Left renal pelvis (tissue), 4 donors: ENCODE measurements at places on chromosomes 6 and 20. TPM values are rescaled to one million over a fixed set of nuclear protein-coding genes. Genes with fewer than 3 reads are reported as not detected.

BTN1A1 gene
- 0.15 TPM for polyA plus RNA-seq

GLP1R gene
- 0.85 TPM for polyA plus RNA-seq

MOXD1 gene
- polyA plus RNA-seq = 481 TPM

SAMD3 gene
- polyA plus RNA-seq = 1.1 TPM

ABCC10 gene
- polyA plus RNA-seq = 21.6 TPM

APCDD1L gene
- 28.1 TPM for polyA plus RNA-seq

ETV7 gene
- 0.10 TPM for polyA plus RNA-seq

RNF144B gene
- polyA plus RNA-seq = 19.5 TPM

MYBL2 gene
- polyA plus RNA-seq = 19.2 TPM

ENPP1 gene
- polyA plus RNA-seq = 20.9 TPM

ARMH2 gene
- polyA plus RNA-seq = not detected

RAMACL gene
- polyA plus RNA-seq = 0.23 TPM

GRCh38 chr6:11613858-11614257 is 76.3 kb downstream of the TMEM170B start:
- DNase-seq = no peak

DNA sequence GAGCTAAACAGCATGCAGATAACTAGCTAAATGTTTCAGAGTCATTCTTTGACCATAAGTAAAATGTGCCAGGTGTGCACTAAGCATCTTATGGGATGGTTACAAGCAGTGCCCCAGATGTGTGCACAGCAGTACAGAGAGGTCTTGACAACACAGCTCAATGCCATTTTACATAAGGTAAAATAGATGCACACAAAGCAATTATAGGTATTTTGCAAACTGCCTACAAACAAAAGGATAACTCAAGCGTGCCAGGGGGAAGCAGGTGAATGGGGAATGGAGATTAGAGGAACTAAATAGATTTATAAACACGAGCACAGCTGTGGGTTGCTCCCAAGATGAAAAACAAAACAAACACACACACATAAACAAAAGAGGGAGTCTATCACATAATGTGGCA is 64.8 kb downstream of the SLC2A10 start:
- no peak for DNase-seq

DNA sequence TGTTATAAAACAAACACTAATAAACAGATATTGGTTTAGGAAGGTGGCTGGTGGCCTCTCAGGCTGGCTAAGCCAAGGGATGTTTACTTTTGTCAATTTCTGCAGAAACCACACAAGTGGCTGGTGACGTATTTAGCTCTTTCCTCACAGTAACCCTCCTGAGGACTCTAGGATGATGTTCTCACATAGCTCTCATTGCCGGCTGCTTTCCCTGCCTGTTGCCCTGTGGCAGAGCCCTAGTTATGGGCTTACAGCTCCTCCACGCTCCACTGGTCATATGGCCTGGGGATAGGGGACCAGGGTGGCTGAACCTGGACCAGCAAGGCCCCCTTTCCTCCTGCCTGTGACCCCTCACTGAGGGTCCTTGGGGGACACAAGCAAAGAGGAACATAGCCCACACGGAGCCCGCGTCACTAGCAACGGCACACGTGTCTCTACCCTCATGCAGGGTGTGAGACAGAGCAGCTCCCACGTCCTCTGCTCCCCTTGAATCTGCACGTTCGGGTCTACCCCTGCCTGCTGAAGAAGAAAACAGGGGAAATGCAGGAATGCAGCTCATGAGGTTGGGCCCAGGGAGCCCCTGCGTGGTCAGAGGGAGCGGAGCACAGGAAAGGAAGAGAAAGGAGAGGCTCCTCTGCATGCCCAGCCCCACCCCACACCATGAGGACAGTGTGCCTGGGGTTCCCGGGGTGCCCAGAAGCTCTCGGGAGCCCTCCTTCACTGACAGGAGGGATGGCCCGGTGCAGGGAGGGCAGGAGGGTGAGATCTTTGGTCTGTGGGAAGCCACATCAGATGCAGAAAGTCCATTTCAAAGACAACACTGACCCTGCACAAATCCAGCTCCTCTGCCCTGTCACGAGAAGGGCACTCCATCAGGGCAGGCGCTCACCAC is 13.9 kb downstream of the RAMACL start:
- DNase-seq = no peak

- peak; percentile 96 for DNase-seq
These were observed at the start of gene MTFR2 for GRCh38 chr6:136249811-136250685. MTFR2 (minus strand) TSS chr6:136250311; CDS start chr6:136249099, 1,212 bp downstream.

- DNase-seq = no peak
These were observed 91.4 kb downstream of the PRKN start for GRCh38 chr6:162636167-162636566.

DNA sequence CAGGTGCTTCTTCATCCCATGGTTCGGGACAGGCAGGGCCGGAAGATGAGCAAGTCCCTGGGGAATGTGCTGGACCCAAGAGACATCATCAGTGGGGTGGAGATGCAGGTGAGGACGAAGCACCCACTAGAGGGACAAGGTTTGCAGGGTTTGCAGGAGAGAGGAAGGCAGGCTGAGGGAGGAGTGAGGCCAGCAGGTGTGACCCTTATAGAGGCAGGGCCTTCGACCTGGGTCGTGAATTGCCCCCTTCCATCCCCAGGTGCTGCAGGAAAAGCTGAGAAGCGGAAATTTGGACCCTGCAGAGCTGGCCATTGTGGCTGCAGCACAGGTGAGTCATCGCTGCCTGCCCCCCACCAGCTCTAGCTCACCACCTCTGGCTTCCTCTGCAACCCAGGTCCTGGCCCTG is 8.4 kb downstream of the VARS2 start:
- DNase-seq = no peak

- DNase-seq = no peak
These were observed 12.2 kb downstream of the HEBP2 start for GRCh38 chr6:138416206-138416605.

GRCh38 chr6:48098923-48099322 is 12.1 kb downstream of the PTCHD4 start:
- DNase-seq = no peak

GRCh38 chr6:25774120-25774715 is 19.7 kb downstream of the SLC17A4 start:
- DNase-seq = no peak

- no peak for DNase-seq
These were observed 688.4 kb downstream of the HTR1B start for GRCh38 chr6:76774781-76775384.

DNA sequence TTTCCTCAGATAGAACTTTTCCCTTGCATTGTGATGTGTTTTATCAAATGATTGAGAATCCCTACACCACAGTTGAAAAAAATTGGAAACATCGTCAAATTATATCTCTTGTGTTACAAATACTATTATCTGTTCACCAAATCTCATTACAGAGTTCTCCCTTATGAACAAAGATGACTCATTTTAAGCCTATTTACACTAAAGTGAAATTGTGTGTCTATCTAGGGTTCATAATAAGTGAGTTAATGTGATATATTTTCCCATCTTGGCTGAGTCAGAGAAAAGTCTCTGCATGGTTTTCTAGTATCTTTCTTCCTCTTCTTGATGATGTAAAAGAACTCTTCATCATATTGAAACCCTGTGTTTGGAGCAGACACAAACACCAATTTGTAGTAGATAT is 1263.3 kb upstream of the EYS start:
- no peak for DNase-seq

GRCh38 chr6:98904096-98904495 is 43.6 kb downstream of the FBXL4 start:
- DNase-seq = no peak

DNA sequence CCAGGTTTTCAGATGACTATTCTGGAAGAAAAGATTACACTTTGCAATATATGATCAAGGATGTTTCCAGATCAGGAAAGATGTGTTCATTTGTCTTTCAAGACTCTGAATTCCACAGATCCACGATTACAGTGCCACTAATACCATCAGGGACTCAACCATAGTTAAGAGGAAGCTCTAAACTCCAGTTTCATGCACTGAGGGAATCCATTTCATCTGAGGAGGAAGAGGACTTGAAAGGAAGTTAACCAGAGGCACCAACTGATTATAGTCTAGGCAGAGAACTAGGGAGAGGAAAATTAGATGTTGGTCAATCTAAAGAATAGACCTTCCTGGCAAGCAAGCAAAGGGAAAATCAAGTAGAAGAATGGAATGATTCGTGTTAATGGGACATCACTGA is 218.3 kb upstream of the PRDM1 start:
- DNase-seq = no peak

- DNase-seq = no peak
These were observed 2.0 kb downstream of the EEF1E1 start for GRCh38 chr6:8100159-8100854.

DNA sequence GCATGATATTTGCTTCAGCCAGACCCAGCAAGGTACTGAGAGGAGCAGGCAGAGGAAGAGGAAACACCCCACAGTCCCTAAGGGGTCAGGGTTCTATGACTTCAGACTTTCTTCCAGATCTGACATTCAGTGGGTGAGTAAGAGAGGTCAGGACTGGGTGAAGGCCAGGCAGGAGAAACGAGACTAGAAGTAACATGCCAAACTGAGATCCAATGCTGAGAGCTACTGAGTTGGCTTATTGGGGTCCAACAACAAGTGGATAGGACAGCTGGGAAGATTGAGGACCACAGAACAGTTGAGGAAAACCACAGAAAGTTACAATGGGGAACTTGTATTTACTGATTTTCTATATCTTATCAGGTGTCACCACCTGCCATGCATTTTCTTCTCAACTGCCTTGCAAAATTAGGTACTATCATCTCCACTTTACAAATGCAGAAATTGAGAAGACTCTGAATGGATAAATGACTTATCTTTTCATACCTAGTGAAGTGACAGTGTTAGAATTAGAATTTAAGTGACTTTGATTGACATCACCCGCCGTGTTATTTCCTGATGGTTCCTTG is 43.8 kb upstream of the HIVEP1 start:
- DNase-seq = no peak

DNA sequence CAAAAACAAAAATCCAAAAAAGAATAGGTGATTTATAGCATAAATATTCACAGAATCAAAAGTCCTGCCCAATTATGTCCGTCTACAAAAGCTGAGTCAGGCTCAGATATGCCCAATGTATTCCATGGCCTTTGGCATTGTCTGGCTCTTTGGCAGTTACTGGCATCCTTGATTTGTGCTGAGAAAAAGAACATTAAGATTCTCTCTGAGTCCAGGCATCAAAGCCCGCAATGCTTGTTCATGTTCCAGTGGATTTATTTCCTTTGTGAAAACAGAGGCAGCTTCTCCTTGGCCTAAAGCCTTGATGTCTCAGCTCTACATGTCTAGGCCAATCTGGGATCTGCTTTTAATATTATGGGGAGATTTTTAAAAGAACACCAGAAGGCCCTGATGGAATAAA is 76.1 kb upstream of the SLC4A11 start:
- no peak for DNase-seq

DNA sequence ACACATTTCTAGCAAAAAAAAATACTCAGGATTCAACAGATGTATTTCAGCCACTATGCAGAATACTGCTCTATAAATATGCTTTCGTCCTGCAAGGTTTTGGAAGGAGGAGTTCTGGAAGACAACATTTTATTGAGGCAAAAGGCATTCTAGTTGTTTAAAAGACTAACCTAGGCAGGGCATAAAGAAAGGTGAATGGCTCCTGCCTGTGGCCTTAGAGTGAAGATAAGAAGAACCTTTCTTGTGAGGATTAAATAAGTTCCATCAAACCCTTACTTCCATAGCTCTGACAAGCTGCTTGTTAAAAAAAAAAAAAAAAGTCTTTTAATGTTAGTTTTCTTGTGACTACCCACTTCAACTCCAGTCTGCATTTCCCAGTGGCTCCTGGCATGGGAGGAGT is 139.8 kb downstream of the ADGRB3 start:
- DNase-seq = no peak

- no peak for DNase-seq
These were observed 3.9 kb downstream of the SYNJ2 start for GRCh38 chr6:157985378-157986155.
